ENCODE measurements at places on chromosomes 2 and 18. TPM values are rescaled to one million over a fixed set of nuclear protein-coding genes. Genes with fewer than 3 reads are reported as not detected.

Gene UGT1A9
- total RNA-seq, result not detected

Gene CYTIP
- 4.9 TPM for total RNA-seq

Gene SLC8A1
- 590 TPM for total RNA-seq

Gene FHOD3
- 119 TPM for total RNA-seq

Gene FSHR
- 0.31 TPM for total RNA-seq

Gene CXCR1
- total RNA-seq, result 0.58 TPM

Gene ABCG5
- not detected for total RNA-seq

Gene EGR4
- total RNA-seq, result not detected

Gene FEV
- total RNA-seq, result not detected

Gene STK36
- total RNA-seq, result 10.0 TPM

Gene ASAP2
- total RNA-seq, result 13.4 TPM

Gene LCT
- not detected for total RNA-seq

Gene ABCB11
- 1.1 TPM for total RNA-seq

Gene FLACC1
- total RNA-seq, result 5.7 TPM

Gene CDK15
- total RNA-seq, result 1.0 TPM

Gene EVX2
- not detected for total RNA-seq

Gene OTOS
- not detected for total RNA-seq

Gene DUSP28
- total RNA-seq, result 8.2 TPM

Gene CENPA
- total RNA-seq, result 0.38 TPM

Gene ANKRD62
- total RNA-seq, result not detected

Gene CTIF
- 70.6 TPM for total RNA-seq

Gene IL1R1
- total RNA-seq, result 60.8 TPM

Gene CAPN14
- total RNA-seq, result 0.26 TPM

Gene CIDEA
- total RNA-seq, result 17.2 TPM

Gene ASXL3
- total RNA-seq, result 4.7 TPM

Gene STARD6
- not detected for total RNA-seq

Gene RAD51AP2
- total RNA-seq, result 0.18 TPM

Gene FOXD4L1
- total RNA-seq, result 0.21 TPM

Gene GNAL
- total RNA-seq, result 5.8 TPM

Gene PLCD4
- 3.0 TPM for total RNA-seq

Gene ALPG
- total RNA-seq, result not detected

Gene HOXD1
- total RNA-seq, result 0.21 TPM

Gene PDIA6
- total RNA-seq, result 149 TPM

Gene CROCC2
- not detected for total RNA-seq

Gene HNMT
- 19.0 TPM for total RNA-seq

Gene PID1
- total RNA-seq, result 15.1 TPM

Gene CLEC4F
- total RNA-seq, result 0.12 TPM

Gene NAT8
- total RNA-seq, result not detected

Gene FAM237A
- total RNA-seq, result not detected

Gene TMEM200C
- 0.71 TPM for total RNA-seq

Gene AKAIN1
- total RNA-seq, result not detected

Gene KRTCAP3
- not detected for total RNA-seq

Gene CCDC148
- 2.0 TPM for total RNA-seq

Gene KCNIP3
- 2.6 TPM for total RNA-seq

Gene ALPI
- total RNA-seq, result not detected

Gene PAIP2B
- 15.1 TPM for total RNA-seq

Gene IL37
- total RNA-seq, result not detected

Gene STAT1
- total RNA-seq, result 37.3 TPM

Gene TTR
- total RNA-seq, result not detected

Gene IL18R1
- 5.5 TPM for total RNA-seq
